CD8-positive, alpha-beta T cell (primary cell): ENCODE measurements at places on chromosomes 5 and 9.
A peak's percentile ranks its signal among the peaks of the same experiment; 100 is the strongest.

GRCh38 chr9:100104314-100104713, 5.3 kb downstream of the INVS start:
- no peak for DNase-seq

GRCh38 chr9:135785013-135785575, 83.1 kb downstream of the KCNT1 start:
- DNase-seq, result no peak

GRCh38 chr9:6632516-6633183, 12.9 kb downstream of the GLDC start:
- DNase-seq, result no peak

DNA sequence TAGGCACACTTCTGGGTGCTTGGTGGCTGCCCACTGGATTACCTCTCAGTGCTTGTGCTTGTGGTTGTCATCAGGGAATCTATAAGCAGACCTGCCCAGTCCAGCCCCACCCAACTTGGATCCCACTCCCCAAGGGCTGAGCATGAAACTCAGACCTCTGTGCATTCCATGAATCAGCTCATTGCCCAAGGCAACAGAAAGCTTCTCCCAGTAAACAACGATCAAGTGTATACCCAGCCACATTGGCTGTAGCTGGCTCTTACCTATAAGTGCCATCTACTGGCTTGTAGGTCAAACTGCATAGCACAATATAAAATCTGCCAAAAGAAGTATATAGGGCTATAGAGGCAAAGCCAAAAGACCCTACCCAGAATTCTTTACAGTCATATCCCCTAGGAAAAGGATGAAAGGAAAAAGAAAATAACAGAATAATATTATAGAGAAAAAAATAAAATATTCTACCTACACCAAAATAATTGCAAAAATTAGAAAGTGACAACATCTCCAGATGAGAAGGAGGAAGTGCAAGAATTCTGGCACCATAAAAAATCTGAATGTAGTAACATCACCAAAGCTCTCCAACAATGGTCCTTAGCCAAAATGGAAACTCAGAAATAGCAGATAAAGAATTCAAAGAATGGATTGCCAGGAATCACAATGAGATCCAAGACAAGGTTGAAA, 321.0 kb upstream of the TRPC7 start:
- DNase-seq, result no peak

DNA sequence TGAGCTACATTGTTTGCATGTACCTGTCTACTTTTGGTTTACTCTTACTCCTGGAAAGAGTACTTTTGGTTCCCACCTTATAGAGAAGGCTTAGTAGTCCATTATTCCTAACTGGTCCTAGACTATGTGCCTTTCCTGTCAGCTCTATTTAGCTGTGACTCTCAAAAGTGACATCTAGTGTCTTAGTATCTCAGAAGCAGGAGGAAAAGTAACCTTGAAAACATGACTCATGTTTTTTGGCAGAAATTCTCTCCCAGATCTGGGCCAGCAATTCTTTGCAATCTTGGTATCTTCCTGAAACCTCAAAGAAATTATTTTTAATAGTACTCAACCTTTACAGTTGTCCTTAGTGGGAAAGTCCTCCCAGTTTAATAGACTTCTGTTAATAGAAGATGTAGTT, 691.7 kb upstream of the SEMA6A start:
- no peak for DNase-seq

DNA sequence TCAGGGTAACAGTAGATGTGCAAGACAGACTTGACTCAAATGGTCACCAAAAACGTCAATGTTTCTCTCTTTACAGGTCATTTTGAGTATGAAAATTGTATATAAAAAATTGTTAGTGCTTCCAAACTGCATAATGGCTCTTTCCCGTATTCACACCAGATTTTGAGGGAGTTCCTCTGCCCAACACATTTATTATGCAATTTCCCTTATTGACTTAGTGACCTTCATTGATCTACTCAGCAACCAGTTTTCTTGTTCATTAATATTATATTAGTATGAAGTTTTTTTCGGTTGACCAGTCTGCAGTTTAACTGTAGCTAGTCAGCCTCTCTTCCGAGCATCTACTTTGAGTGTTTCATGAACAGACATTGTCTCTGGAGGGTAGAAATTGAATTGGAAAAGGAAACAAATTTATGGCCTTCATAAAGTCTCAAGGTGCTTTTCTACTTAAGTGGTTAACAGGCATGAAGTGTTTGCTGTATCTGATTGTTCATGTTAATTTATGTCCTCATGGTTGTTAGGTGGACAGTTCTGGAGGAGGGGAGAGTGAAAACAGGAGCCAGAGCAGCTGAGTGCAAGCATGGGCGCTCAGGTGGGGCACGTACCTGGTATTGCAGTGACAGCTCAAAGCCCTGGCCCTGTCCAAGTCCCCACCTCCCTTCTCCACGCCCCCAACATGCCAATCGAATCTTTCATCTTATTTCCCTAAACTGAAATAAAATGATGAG, 240.2 kb downstream of the RFK start:
- no peak for DNase-seq

DNA sequence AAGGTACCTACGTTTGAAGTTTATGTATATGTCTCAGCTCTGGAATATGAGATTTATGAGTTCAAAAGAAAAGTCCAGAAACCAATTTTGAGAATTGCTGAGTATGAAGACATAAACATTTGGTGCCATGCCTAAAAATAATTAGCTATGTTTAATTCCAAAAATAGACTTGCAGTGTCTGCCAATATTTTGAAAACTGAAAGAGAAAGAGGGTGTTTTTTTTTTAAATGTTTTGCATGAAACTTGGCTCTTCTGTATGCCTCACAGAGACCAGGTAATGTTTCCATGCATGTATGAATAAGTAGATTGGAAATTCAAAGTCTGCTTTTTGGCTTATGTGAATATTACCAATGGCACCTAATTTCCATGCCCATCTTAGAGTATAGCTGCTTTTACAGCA, 634.4 kb upstream of the C9orf72 start:
- DNase-seq, result no peak

DNA sequence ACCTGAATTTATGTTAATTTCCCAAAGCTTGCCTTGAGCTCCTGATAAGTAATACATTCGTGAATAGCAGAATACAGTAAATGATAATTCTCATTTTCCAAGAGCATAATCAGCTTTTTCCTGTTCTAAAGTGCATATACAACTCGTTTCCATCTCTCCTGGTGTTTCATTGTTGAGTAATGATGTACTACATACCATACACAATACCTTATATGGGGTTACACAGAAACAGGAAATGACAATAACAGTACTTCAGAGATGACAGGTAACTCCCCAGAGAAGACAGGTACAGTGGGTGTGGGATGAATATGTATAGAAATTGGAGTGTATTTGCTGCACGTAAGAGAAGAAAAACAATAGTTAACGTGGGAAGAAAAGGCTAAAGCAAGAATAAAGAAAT, 287.1 kb downstream of the TENT4A start:
- no peak for DNase-seq

- DNase-seq, result no peak
Measured at GRCh38 chr5:29984156-29984540, 1209.3 kb upstream of the CDH6 start.

DNA sequence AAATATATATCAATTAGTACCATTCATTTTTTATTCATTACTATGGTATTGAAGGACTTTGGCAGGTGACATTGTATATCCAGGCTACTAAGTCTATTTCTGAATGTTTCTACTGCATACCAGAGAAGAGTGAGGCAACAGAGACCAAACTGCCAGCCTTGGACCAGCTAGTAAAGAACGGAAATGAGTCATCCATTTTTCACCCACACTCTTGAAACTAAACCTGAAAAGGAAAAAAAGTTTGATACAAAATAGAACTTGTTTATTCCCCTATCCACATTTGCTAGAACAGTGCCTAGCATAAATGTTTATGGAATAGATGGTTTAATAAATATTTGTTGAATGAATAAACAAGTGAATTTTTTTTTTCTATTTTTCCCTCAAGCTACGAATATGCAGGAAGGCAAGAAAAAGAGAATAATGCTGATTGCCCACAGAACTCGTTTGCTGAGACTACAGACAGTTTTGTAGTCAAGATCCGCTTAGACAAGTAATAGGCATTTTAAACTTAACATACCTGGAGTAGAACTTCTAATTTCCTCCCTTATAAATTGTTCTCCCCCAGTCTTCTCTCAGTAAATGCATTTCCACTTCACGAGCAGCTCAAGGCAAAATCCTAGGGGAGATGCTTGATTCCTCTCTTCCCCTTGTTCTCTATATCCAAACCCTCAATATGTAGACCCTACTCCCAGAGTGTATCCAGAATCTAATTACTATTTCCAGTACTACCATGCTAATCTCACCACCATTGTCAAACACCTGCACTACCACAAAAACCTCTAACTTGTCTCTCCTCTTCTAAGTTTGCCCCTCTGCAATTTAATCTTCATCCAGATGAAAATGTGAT, 146.2 kb upstream of the RASA1 start:
- DNase-seq, result peak; percentile 12

DNA sequence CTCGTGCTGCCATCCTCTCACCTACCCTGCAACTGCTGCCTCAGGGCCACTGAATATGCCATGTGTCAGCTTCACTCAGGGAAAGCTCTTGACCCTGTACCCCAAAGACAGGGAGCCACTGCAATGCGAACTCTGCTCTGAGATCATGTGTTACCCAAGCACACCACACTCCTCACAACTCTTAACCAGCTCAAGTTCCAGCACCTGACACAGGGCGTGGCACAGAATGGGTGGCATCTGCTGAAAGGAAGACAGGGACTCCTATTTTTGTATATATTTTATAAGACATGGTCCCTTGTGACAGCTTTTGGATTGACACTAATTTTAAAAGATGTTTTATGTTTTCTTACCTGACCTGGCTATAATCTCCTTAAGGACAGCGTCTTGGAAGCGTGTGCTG, 10.7 kb downstream of the PHYKPL start:
- no peak for DNase-seq

DNA sequence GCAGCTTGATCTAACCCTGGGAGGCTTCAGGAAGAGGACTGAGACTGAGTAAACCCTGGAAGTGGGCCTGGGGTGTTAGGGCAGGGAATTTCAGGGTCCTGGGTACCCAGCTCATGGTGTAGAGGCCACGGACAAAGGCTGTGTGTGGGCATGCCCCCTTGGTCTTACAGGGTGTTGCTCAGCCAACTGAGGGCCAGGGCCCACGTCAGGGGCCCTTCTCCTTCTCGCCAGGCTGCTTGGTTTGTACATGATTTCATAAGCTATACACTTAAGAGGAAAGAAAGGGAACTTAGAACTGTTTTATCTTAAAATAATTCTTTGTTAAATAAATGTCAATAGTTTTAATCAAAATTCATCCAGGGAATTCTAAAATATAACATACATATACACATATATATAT, 95.4 kb downstream of the TLE4 start:
- DNase-seq, result no peak

- no peak for DNase-seq
Measured at GRCh38 chr9:98289614-98290201, 34.3 kb upstream of the TBC1D2 start.

DNA sequence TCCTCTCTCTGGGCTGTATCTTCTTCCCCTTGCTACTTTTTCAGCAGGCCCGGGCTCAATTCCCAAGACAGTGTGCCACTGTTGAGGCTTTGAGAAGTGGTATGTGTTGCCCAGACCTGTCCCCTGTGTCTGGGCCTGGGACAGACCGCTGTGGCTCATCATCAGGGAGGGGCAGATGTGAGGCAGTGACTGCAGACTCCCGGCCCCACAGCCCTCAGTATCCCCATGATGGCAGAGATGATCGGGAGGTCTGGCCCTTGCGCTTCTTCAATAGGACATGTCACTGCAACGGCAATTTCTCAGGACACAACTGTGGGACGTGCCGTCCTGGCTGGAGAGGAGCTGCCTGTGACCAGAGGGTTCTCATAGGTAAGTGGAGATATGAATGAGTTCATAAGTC, 828 bp downstream of the TYRP1 start:
- DNase-seq, result no peak

DNA sequence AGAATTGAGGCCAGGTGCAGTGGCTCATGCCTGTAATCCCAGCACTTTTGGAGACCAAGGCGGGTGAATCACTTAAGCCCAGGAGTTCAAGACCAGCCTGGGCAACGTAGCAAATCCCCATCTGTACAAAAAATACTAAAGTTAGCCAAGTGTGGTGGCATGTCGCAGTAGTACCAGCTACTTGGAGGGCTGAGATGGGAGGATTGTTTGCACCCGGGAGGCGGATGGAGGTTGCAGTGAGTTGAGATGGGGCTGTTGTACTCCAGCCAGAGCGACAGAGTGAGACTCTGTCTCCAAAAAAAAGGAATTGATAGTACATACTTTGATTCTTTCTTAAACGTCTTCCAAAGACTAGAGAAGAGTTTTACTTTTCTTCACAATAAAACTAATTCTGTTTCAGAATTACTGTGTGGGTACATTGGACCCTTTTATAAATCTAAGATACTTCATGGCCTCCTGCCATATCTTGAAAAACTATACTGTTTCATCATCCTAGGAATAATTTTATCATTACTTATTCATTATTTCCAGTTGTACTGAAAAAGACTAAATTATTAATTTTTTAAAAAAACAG, 132.0 kb upstream of the GRHPR start:
- DNase-seq, result no peak

DNA sequence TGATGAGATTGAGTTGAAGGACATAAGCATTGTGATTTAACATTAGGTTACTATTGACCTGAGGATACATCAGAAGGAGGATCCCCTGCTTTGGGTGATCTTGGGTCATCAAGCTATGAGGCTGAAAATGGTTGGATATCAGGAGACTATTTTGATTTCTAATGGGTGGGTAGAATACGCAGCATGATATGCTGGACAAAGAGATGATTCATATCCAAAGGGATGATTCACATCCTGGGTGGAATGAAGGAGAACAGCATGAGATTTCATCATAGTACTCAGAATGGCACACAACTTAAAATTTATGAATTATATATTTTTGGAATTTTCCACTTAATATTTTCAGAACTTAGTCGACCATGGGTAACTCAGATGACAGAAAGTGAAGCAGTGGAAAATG, 1759.5 kb upstream of the C9orf72 start:
- DNase-seq, result no peak

DNA sequence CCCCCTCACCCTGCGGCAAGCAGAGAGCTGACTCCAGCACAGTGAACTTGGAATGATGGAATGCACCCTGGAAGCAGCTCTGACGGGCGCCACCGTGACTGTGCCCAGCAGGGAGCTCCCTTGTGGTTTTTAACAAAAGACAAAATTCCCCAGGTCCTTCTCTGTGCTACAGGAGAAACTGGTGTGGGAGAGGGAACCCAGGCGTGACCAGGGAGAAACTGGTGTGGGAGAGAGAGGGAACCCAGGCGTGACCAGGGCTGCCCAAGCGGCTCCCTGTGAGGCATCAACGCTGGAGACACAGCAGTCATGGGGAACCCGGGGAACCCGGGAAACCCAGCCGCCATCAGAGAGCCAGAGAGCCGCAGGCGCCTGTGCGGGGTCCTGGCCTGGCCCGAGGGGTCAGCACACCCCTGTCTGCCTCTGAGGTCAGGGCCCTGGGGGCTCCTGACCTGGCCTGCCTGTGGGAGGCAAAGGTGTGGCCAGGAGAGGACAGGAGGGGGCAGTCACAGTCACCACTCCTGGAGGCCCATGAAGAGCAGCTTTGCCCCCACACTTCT, 3.1 kb upstream of the AHRR start:
- DNase-seq, result no peak

- no peak for DNase-seq
Measured at GRCh38 chr5:151770383-151771258, 1.1 kb upstream of the G3BP1 start.

GRCh38 chr5:152701305-152701949, 296.3 kb upstream of the NMUR2 start:
- DNase-seq, result no peak

- DNase-seq, result no peak
Measured at GRCh38 chr5:26889815-26890214, 148.6 kb downstream of the CDH9 start.

- peak; percentile 34 for DNase-seq
Measured at GRCh38 chr5:163504079-163504931, 1.1 kb upstream of the MAT2B start.
